Activated T-cell treated with anti-CD3 and anti-CD28 coated beads for 4 hours (primary cell): ENCODE measurements at places on chromosomes 7 and 10.

DNA sequence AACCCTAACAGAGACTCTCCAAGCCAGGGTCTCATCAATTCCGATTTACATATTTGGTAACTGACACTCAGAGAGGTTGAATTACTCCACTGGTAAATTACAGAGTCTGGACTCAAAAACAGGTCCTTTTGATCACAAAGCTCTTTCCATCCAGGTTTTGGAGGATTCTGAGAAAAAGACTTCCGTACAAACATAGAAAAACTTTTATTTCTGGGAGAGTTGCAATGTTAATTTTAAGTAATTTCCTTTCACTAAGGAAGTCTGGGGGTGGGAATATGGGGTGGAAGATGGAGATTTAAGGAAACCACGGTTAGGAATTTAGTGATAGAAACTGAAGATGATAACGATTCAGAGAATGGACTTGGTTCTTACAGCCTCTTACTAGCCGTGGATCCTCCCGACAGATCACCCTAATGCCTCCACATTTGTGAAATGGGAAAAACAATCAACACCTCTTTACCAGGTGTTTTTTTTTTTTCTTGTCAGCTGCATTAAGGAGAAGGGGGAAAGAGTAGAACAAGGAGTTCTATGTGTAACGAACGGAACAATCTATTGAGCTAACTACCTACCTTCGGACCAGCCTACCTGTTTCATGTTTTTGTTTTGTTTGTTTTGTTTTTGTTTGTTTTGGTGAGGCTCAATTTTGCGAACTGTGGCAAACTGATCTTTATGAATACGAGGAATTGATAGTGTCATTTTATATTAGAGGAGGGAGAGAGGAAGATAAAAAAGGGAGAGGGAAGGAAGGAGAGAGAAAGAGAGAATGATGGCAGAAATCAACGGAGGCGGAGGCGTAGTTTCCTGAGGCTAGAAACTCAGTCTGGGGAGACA is 1.7 kb upstream of the RBM20 start:
- no peak for DNase-seq

- DNase-seq, result no peak
These were observed 673.8 kb downstream of the INHBA start for GRCh38 chr7:41029072-41029499.

DNA sequence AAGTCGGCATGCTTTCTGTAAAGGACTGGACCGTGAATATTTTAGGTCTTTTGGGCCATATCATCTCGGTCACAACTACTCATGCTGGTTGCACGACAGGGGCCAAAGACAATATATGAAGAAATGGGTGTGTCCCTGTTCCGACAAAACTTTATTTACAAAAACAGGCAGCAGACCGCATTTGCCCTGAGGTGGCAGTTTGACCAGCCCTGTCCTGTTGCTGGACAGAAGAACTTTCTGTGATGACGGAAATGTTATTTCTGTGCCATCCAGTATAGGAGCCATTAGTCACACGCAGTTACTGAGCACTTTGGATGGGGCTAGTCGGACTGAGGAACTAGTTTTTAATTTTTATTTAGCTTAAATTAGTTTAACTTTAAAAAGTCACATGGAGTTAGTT is 112.8 kb upstream of the CARD11 start:
- no peak for DNase-seq

DNA sequence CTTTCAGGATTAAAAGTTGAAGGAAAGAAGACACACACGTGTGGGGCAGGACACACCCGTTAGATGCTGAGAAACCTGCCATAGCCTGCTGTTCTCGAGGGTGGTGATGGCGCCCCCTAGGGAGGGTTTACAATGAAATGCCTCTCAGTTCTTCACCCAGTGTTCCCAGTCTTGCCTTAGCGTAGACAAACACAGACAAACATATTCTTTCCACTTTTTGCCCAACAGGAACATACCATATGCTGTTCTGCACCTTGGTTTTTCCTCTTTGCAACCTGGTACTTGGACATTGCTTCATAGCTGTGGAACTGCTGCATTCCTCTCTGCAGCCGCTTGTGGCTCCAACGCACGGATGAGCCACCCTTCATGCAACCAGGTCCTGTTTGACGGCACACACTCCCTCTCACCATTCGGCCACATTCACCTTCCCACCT is 23.3 kb upstream of the HSPA12A start:
- DNase-seq, result peak; percentile 7

GRCh38 chr10:29873941-29874484 is 185.4 kb downstream of the JCAD start:
- no peak for DNase-seq

DNA sequence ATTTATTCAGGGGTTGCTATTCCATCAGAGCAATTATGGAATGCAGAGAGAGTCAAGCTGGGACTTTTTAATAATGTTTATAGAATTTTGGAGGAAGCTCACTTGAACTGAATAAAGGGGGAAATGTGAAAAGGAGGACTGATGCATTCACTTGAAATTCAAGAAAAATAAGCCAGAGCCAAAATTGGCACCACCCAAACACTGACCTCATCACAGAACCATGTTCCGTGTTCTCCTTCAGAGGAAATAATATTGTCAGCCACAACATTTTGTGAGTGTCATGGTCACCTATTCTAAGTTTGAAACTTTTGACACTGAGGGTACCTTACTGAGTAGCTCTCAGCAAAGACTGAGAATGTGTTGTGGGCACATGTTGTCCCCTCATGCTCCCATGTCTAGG is 207.0 kb downstream of the ANK3 start:
- DNase-seq, result no peak

GRCh38 chr10:21747809-21748208 is 213.8 kb downstream of the MLLT10 start:
- no peak for DNase-seq

GRCh38 chr10:59008452-59008851 is 168.0 kb upstream of the PHYHIPL start:
- DNase-seq, result no peak

GRCh38 chr10:116704926-116705325 is 37.4 kb downstream of the HSPA12A start:
- DNase-seq, result no peak

GRCh38 chr7:133703547-133703946 is 423.6 kb upstream of the LRGUK start:
- DNase-seq, result no peak

DNA sequence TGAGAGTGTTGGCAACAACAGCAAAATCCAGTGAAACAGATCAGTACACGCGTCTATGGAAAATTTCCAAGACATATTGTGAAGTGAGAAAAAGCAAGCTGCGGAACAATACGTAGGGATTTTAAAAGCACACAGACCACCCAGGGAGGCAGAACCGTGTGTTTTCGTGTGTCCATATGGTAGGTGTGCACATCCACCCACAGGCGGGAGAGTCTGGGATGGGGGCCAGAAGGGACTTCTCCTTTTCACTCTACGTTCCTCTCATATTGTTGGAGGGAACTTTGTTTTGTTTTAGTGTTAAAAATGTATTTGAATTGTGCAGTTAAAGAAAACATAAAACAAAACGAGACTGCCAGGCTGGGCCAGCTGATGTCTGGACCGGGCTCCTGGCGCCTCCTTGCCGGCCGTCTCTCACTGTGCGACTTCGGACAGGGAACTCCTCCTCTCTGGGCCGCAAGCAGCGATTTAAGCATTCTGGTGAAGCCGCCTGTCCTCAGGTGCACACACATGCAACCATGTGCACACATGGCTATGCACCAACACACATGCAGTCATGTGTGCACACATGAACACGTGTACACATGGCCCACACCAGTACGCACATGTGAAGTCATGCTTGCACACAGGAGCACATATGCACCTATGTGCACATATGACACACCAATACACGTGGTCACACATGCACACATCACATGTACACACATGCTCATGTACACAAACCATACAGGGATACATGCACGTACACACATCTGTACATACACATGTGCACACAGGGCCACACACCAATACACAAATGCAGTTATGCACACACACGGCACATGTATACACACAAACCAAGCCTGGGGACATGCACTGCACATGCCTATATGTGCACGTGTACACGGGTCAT is 141.1 kb downstream of the ELFN1 start:
- no peak for DNase-seq

DNA sequence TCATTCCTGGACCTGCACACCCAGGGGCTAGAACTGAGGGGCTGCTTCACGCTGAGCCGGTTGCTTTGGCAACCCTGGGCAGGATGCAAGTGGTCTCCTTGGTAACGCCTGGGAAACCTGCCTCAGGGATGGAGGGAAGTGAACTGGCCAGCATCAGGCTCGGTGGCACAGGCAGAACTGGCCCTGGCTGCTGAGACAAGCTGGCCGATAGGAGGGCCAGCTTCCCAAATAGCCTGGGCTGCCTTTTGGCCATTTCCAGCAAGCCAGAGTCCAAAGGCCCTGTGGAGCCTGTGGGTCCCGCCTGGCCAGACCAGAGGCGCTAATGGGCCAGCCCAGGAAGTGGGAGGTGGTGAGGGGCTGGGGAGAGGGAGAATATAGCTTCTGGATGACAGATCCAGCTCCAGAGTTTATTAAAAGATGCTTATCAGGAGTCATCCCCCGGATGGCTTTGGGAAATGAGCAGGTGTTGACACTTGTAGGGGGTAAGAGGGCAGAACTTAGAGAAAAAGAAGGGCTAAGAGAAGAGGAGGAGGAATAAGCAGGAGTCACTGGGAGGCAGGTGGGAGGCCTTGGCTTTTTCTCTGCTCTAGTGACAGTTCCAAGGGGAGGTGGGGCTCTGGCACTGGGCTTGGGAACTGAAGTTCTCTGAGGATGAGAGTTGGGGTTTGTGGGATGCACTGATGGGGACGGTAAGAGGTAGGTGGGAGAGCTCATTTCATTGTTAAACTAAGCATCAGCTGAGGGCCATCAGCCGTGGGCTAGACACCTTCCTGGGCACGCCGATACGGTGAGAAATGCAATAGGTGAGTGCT is 9.6 kb downstream of the NEURL1 start:
- DNase-seq, result no peak

DNA sequence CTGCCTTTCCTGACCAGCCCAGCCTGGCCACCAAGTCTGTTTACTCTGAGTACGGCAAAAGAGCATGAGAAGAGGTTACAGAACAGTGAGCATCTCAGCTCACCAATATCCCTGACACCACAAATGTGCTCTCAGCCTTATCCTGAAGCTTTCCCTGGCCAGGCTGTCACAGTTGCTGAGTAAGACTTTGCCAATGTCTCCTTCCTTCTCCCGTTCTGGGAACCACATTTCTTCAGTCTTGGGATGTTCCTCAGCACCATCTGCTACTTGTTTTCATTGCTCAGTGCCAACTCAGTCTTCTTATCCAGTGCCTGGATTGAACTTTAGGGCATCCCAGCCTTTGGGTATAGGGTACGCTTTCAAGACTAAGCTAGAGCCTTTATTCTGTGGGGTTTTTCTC is 7.1 kb upstream of the KCNIP2 start:
- DNase-seq, result no peak

GRCh38 chr10:102001435-102002068 is 54.4 kb downstream of the ARMH3 start:
- no peak for DNase-seq

DNA sequence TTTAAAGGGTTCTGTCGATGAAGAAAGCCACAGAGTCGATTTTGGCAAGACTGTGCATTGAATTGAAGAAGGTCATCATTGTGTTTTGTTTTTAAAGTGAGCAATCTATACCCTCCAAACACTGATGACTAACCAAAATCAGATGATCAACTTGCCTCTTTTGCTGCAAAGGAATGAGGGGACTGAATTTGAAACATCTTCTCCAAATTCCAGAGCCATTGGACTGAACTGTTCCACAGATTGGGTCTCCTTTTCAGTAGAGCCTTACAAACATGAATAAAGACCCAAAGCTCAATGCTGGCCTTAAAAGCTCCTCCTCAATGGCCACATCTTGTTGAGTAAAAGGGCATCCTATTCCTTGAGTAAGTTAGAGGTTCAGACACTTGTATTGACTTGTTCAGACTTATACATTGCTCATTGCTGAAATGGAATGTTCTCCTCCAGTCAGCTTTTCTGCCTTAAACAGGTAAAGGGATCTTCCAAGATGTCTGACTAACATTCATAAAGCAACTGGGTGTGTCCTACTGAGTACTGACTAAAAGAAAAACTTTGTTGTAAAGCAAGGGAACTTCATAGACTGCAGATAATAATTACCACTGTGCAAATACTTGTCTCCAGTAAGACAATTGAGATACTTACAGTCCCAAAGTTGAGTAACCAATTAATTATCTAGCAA is 630.6 kb downstream of the KCNMA1 start:
- DNase-seq, result no peak

- no peak for DNase-seq
These were observed 173.3 kb upstream of the BET1 start for GRCh38 chr7:94177441-94177840.

DNA sequence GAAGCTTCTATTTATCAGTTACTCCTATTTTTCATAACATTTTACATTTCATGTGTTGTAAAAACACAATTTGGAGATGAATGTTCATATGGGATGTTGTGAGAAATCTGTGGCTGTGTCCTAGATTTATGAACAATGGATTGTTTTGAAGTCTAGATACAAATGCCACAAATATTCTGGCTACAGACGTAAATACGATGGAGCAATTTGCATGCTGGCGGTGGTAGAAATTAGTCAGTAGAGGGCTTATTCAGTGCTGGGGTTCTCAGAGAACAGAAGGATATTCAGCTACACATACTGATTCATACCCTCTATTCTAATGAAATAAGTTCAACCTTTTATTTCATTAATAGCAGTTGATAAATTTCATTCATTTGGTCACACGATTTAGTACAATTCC is 48.8 kb downstream of the PLPP4 start:
- DNase-seq, result no peak

- no peak for DNase-seq
These were observed 30.1 kb downstream of the PLEKHA1 start for GRCh38 chr10:122404576-122404975.

DNA sequence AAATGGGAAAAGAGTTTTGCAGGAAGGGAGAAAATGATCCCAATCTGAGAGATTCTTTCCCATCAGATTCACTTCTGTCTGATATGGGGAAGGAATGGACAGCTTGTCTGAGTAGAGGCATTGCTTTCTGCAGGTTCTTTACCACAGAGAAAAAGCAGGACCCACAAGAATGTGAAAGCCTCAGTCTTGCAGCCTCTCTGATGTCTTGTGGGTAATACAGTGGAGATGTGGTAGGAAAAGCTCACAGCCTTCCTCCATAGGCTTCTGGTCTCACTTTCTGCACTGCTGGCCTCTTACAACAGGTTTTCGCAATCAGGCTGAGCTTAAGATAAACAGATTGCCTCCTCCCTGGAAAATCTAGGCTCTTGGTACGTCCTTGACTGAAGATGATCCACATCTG is 551 bp downstream of the IFIT1 start:
- no peak for DNase-seq

DNA sequence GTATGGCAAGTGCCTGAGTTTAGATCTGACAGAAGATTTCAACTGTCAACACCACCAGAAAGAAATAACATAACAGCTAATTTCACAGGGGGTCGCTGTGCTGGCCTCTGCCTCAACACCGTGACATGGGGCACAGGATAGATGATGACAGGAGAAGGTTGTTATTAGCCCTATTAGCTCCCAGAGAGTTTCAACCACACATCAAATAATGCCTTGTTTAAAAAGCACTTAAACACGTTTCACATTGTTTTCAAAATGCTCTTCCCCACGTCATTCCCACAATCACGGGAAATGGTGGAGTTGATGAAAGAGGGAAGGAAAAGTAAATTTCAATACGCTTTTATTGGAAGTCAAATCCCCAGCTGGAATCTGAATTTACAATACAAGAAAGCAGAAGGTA is 184.7 kb downstream of the MAGI2 start:
- no peak for DNase-seq

GRCh38 chr10:80161321-80162083 is 29.0 kb downstream of the PLAC9 start:
- DNase-seq, result no peak
